Stimulated activated naive CD4-positive, alpha-beta T cell (primary cell): ENCODE measurements at places on chromosomes 6 and 20.

DNA sequence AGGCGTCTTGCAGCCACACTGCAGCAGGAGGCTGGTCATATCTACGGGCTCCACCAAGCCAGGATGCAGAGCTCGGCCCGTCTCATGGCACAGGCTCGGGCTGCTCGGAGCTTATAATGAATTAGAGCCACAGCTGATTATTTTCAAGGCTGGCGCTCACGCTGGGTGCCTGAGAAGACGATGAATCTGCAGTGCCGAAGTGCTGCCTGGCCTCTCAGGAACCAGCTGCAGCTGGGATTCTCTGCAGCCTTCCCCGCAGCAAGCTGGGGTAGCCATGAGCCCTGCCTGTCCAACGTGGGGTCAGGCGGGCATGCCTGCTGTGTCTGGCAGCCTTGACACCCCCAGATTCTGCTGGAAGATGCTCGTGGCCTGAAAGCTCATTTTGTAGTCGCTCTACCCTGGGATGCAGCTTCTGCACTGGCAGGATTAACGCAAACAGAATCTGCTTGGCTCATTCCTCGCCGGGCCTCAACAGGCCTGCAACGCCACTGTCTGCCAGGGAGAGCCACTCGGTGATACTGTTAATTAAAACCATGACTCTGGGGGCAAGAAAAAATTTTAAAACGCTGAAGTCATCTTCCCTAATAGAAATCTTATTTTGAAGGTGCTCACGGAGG lies 104.3 kb downstream of the CDH26 start:
- no peak for DNase-seq

GRCh38 chr6:81940451-81940985 lies 188.0 kb upstream of the TENT5A start:
- DNase-seq = no peak

- DNase-seq = no peak
Observed at GRCh38 chr6:71139249-71139648, 149.4 kb upstream of the OGFRL1 start.

DNA sequence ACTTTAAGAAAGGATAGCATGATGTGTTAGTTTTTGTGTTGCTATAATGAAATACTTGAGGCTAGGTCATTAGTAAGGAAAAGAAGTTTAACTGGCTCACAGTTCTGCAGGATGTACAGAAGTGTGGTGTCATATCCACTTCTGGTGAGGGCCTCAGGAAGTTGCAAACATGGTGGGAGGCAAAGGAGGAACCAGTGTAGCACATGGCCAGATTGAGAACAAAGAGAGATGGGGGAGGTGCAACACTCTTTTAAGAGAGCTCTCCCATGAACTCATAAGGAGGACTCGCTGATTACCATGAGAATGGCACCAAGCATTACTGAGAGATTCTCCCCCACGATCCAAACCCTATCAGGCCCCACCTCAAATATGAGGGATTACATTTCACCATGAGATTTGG lies 265.4 kb downstream of the RIMS1 start:
- DNase-seq = no peak

GRCh38 chr6:82372656-82373055 lies 9.0 kb downstream of the TPBG start:
- DNase-seq = no peak

GRCh38 chr6:40049128-40049527 lies 114.9 kb upstream of the MOCS1 start:
- DNase-seq = no peak

DNA sequence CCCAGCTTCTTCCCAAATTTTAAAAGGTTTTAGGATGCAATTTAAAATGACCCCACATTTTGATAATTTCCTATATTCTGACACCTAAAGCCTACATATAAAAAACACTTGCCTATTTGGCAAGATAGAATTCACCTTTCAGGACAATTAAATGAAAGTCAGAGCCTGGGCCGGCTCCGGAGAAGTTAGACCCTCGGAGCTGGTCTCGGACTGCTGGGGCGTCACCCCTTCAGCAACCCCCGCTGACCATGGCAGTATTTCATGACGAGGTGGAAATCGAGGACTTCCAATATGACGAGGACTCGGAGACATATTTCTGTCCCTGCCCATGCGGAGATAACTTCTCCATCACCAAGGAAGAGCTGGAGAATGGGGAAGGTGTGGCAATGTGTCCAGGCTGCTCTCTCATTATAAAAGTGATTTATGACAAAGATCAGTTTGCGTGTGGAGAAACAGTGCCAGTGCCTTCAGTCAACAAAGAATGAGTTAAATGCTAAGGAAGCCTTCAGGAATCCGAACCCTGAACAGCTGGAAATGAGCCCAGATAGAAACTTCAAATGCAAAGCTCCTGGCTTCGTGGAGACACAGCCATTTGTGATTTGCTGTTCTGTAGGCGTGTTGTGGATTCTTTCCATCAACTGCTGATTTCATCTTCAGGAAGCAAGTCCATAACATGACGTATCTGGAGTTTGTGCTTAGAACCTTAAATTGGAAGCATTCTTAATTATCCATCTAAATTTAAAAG lies 16.0 kb downstream of the TCFL5 start:
- DNase-seq = no peak

DNA sequence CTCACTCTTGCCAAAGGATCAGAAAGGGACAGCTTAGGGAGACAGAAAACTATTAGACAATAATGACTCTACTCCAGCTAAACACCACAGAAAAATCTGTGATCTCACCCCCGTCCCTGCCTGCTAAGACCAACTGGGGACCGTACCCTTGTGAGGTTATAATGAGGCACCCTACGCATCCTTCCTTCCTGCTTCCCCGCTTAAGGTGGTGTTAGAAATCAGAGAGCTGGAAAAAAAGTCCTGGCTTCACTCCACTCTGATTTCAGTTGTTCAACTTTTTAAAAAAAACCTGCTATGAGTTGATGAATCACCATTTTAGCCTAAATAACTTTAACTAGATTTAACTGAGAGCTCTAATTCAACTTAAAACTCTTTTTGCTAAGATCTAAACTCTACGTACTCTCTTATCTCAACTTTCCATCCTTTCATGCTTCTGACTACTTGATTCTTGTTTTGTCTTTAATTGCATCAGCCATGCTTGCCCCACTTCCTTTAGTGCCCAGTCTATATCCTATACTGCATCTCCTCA lies 35.8 kb upstream of the TMEM14A start:
- DNase-seq = no peak

- no peak for DNase-seq
Observed at GRCh38 chr6:97594844-97595243, 311.8 kb upstream of the MMS22L start.

DNA sequence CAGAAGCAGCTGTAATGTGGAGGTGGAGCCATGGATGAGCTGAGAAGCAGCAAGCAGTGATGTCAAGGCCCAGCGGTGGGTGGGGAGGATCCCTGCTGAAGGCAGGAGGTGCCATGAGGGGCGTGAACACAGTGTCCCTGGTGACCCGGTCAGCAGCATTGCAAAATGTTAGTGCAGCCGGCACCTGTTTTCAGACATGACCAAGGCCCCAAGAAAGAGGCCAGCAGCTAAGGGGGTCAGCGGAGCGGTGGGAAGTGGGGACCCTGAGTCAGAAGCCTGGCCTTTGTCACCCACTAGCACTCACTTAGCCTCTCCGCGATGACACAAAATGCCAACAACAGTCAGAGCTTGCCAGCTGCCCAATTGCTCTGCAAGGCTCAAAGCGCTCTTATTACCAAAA lies 51.9 kb downstream of the TMEM242 start:
- no peak for DNase-seq

DNA sequence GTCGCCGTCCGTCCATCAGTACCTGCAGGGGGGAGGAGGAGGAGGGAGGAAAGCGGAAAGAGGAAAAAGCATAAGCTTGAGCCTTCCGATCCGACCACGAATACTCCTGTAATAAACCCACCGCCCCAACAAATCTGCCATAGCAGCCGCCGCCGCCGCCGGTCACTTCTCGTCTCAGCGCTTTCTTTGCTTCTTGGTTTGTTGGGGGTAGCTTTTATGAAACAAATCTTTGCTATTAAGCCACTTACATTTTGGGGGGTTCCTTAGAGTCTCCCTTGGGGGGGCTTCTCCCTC lies 277 bp downstream of the ADGRB3 start:
- DNase-seq = no peak

DNA sequence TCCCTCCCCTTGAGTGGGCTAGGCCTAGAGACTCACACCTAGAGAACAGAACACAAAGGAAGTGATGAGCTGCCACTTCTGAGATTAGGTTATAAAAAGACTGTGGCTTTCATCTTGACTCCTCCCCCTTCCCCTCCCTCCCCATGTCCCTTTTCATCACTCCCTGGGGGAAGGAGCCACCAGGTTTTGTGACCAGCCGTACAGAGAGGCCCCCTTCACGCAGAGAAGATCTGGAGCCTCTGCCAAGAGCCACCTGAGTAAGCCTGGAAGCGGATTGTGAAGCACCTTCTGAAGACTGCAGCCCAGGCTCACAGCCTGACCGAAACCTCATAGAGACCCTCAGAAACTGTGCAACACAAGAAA lies 118.4 kb upstream of the NXT1 start:
- DNase-seq = no peak

DNA sequence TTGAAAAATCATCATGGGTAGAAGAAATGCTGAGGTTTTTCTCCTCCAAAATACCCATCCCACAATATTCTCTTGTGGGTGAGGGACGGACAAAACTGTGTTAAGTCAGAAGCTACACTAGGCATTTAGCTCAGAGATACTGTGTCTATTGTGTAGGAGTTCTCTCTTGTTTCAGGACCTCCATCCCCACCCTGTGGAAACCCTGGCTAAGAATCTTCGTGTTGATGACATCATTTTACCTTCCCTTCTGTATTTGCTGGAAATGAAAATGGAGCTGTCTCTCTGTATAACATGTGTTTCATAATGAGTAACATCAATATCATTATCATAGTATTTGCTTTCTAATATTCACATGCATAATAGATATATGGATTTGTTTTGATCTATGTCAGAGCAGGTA lies 1193.0 kb upstream of the CITED2 start:
- DNase-seq = no peak

DNA sequence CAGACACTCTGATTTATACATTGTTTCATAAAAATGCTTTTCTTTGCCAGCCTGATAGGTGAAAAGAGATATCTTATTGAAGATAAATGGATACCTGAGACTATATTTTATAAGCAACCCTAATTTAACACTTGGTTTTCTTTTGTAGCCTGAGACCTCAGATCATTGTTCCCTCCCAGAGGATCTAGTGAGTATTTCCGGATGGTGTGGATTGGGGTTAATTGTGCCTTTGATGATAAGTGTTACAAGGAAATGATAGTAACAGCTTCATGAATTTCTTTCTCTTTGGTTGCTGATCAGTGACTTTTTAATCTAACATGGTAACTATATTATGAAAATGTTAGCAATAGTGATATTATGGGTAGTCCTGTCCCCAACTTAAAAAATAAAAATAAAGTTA lies 30.4 kb downstream of the KDM1B start:
- no peak for DNase-seq

DNA sequence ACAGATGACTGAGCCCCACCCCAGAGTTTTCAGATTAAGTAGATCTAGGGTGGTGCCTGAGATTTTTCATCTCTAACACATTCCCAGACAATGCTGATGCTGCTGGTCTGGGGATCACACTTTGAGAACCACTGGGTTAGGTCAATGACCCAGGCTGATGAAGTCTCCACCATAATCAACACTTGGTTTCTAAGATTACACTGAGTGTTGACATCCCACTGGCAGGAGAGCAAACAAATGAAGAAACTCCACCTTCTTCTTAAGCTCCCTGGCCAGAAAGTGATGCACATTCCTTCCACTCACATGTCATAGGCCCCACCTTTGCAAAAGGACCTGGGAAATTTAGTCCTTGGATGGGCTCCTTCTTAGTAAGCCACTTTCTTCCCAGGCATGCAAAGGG lies 53.1 kb downstream of the MAFB start:
- no peak for DNase-seq

- DNase-seq = no peak
Observed at GRCh38 chr6:44453146-44453545, 65.6 kb downstream of the CDC5L start.
